ENCODE measurements at places on chromosomes 11 and 22.

DNA sequence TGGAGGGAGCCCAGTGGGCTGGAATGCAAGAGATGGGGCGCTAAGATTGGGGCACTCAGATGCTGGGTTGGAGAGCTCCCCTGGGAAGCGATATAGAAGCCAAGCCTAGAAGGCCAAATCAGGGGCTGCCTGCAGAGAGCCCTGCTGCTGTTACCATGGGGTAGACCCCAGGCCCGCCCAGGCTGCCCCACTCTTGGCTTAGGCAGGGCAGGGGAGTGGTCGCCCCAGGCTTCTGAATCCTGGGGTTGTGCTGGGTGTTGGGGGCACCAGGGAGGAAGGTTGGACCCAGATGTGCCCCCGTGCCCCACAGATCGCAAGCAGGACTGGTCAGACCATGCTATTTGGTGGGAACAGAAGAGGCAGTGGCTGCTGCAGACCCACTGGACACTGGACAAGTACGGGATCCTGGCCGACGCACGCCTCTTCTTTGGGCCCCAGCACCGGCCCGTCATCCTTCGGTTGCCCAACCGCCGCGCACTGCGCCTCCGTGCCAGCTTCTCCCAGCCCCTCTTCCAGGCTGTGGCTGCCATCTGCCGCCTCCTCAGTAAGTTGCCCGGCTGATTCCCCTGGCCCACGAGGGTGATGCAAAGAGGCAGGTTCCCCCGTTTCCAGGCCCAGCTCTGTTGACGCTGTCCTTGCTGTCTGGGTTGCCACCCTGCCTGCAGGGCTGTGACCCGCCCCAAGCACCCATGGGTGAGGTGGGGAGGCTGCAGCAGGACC lies 3.9 kb downstream of the FERMT3 start:
- no peak for DNase-seq

GRCh38 chr11:45777127-45777969 lies 27.6 kb upstream of the SLC35C1 start:
- no peak for DNase-seq

DNA sequence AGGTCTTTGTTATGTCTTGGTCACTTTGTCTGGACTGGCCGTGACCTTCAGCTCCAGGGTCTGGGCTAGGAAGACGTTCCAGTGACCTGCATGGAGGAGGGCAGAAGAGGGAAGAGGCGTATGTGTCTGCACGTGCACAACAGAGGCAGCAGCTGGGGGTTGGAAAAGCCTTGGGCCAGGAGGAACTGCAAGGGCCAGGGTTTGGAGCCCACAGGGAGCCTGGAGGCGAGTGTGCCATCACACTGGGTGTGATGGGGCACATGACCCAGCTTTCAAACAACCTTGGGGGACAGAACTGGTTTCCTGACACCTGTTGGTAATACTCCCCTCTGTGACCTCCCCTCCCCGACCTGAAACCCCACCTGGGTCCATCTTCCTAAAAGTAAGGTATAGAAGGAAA lies 34.7 kb downstream of the CHRDL2 start:
- no peak for DNase-seq

DNA sequence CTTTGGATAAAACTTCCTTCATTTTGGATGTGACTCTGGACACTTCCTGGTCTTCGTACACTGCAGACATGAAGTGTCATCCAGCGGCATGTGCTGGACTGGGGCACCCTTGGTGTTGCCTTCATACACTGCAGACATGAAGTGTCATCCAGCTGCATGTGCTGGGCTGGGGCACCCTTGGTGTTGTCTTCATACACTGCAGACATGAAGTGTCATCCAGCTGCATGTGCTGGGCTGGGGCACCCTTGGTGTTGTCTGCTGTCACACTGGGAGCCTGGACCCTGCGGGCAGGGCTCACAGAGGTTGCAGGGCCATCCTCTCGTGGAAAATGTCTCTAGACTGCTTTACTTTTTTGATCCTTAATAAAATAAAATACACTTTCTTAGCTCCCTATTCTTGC lies 771.4 kb downstream of the BRD1 start:
- no peak for DNase-seq

GRCh38 chr22:29265929-29266328 lies 1.9 kb downstream of the RHBDD3 start:
- no peak for DNase-seq

- peak; percentile 32 for DNase-seq
These were observed 5.9 kb upstream of the GRAMD4 start for GRCh38 chr22:46614025-46614931.

DNA sequence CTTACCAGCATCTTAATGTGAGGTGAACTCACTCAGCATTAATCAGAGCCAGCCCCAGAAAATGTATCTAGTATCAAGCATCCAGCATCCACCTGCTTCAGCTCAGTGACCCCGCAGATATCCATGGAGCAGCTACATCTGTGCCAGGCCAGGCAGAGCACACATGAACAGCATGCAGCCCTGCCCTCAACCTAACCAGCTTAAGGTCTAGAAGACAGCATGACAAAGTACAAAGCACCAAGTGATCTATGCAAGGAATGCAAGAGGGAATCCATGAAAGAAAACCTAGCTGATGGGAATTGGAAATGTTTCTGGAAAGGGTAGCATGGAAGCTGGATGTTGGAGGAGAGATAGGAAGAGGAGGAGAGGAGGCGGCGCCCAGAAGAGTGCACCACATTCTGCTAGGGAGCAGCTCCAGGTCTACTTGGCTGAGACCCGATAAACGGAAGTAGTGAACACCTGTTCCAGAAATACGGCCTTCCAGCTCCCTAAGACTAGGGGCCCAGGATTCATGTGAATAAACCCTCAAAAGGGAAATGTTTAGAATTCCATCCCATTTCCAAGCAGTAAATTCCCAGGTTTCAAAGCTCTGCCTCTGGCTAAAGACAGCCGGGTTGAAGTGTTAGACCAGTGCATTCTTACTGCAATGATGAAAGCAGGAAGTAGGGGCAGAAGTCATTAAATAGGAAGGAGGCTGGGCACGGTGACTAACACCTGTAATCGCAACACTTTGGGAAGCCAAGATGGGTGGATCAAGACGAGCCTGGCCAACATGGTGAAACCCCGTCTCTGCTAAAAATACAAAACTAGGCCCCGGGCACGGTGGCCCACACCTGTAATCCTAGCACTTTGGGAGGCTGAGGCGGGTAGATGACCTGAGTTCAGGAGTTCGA lies 23.5 kb upstream of the L3MBTL2 start:
- no peak for DNase-seq

- DNase-seq: no peak
These were observed 9.5 kb downstream of the ELFN2 start for GRCh38 chr22:37417677-37418348.

GRCh38 chr11:70505331-70505731 lies 107.0 kb downstream of the CTTN start:
- no peak for DNase-seq

GRCh38 chr11:62536301-62536957 lies 10.2 kb downstream of the AHNAK start:
- no peak for DNase-seq

DNA sequence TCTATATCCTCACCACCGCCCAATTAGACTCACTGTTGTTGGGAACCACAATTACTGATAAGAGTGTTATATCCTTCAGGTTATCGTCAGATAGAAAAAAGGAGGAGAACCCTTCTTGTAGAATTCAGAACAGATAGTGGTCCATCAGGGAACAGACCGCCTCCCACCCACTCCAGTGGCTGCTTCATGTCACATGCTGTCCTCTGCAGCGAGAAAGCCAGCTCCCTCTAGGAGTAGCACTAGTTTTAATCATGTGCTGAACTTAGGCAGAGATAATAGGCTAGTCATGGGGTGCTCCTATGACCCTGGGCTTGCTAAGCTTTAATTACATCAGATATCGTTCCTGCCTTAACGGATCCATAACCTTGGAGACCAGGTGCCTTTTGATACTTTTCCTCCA lies 51.5 kb upstream of the RAB1B start:
- DNase-seq: no peak

DNA sequence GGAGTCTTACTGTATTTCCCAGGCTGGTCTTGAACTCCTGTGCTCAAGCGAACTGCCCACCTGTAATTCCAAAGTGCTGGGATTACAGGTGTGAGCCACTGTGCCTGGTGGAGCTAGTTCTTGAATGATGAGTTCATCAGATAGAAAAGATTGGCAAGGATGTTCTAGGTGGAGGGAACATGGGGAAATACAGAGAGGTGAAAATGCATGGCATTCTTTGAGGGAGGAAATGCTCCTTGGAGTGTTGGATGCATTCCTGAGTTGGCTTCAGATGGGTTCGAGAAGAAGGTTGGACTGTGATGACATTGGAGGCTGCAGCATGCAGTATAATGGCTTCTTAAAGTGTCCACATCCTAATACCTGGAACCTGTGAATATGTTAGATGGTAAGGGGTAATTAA lies 4.4 kb downstream of the DDX10 start:
- DNase-seq: no peak

GRCh38 chr11:74866557-74866956 lies 82.3 kb downstream of the XRRA1 start:
- DNase-seq: no peak

DNA sequence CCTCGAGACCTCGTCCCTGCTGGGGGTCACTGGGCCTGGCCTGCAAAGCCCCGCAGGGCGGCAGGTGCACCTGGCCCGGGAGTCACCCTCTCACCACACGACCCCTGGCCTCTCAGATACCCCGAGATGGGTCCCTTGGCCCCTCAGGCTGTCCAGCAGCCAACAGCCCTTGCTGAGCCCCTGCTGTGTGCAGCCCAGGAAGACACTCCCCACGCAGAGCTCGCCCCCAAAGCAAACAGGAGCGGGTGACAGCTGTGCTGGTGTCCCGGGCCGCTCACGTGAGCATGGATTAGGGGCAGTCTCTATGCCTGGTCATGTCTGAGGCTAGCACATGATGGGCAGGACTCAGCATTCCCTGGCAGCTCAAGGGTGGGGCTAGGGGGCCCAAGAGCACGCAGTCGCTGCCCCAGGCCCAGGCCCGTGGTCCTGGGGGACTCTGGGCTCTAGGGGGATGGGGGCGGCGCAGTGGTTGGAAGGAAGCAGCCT lies 31.3 kb downstream of the WNT7B start:
- no peak for DNase-seq

DNA sequence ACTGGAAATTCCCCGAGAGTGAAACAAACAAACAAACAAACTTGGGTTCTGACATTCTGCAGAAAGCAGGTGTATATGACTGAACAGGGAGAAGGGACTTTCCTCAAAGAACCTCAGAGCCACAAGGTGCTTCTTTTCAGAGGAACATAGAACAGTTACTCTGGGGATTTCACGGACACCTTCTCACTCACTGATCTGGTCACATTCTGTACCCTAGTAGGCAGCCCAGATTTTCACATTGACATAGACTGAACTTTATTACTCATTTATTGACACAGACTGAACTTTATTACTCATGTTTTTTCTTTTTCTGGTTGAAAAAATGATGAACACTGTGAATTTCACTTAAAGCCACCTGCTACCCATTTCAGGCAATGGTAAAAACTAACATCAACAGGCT lies 263.0 kb downstream of the OPCML start:
- DNase-seq: no peak

GRCh38 chr11:63849691-63850090 lies 10.8 kb downstream of the MARK2 start:
- no peak for DNase-seq

GRCh38 chr11:71946144-71946571 lies 17.3 kb downstream of the RNF121 start:
- no peak for DNase-seq

DNA sequence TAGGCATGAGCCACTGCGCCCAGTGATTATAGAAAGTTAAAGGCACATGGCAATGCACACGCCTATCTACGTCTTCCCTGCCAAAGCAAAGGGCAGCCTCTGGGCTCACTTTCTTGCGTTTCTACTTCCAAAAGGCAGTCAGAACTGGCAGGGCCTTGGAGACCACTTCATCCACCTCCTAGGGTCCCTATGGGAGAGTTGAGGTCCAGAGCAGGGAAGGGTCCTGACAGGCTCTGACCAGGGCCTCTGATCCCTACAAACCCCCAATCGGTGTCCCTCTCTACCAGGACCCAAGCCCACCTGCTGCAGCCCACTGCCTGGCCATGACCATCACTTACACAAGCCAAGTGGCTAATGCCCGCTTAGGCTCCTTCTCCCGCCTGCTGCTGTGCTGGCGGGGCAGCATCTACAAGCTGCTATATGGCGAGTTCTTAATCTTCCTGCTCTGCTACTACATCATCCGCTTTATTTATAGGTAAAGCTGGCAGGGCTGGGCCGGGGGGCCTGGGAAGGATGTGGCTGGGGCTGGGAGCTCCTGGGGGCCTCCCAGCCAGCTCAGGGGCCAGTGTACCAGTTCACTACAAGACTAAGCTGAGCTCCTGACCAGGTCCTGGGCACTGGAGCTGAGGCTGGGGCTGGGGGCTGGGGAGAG lies 1.5 kb downstream of the BEST1 start:
- no peak for DNase-seq

GRCh38 chr11:28899706-28900105 lies 791.5 kb downstream of the METTL15 start:
- DNase-seq: no peak

DNA sequence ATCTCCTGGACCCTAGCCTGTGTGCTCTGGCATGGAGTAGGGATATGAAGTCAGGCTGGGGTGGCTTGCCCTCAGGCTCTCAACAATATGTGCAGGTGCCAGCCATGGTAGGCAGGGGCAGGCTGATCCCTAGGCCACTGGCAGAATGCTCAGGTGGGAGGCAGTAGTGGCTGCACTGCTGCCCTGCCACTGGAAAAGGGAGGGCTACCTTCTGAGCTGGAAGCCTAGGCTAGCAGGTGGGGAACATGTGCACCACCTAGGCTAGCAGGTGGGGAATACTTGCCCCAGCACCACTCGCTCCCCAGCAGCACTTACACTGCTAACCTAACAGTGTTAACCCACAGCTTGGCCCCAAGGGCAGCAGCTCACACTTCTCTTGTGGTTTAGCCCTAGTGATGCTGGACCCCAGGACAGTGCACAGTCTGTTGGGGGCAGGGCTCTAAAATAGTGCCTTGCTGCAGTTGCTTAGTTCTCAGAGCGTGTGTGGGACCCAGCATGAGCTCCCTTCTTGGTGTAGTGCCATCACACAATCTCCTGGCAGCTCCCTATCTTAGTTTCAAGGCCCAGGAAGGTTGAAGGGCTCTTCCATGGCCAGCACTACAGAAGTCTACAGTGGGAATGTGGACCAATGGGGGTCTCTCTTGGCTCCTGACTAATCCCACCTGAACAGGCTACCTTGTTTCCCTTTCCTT lies 130.8 kb downstream of the FCHSD2 start:
- DNase-seq: no peak

GRCh38 chr11:15145615-15146014 lies 30.9 kb downstream of the INSC start:
- no peak for DNase-seq

GRCh38 chr11:69641681-69642548 lies 959 bp downstream of the CCND1 start:
- DNase-seq: no peak

- DNase-seq: no peak
These were observed 1.9 kb upstream of the UQCC3 start for GRCh38 chr11:62669420-62670161.

GRCh38 chr11:44999068-44999467 lies 48.4 kb upstream of the TP53I11 start:
- no peak for DNase-seq

Measured in activated CD8-positive, alpha-beta memory T cell treated with anti-CD3 and anti-CD28 coated beads for 48 hours (primary cell).